Activated CD4-positive, alpha-beta T cell treated with anti-CD3 and anti-CD28 coated beads, Interleukin-2, amount 10 ng/mL, durations not matched to agents 24 days and 14 days (primary cell): ENCODE measurements at places on chromosomes 16 and 17. TPM values are rescaled to one million over a fixed set of nuclear protein-coding genes. Genes with fewer than 3 reads are reported as not detected.
A peak's percentile ranks its signal among the peaks of the same experiment; 100 is the strongest.

GRCh38 chr17:48244121-48244711, 136.7 kb downstream of the SNX11 start:
- H3K4me3 ChIP-seq, result no peak overlapping the region
- H3K4me1 ChIP-seq, result peaks cover 49% of the 10 kb centered on the region
- no peaks in the 10 kb centered on the region for H3K27me3 ChIP-seq
- no peak for DNase-seq
- peaks cover 19% of the 10 kb centered on the region for H3K36me3 ChIP-seq
- no peak overlapping the region for H3K27ac ChIP-seq

DNA sequence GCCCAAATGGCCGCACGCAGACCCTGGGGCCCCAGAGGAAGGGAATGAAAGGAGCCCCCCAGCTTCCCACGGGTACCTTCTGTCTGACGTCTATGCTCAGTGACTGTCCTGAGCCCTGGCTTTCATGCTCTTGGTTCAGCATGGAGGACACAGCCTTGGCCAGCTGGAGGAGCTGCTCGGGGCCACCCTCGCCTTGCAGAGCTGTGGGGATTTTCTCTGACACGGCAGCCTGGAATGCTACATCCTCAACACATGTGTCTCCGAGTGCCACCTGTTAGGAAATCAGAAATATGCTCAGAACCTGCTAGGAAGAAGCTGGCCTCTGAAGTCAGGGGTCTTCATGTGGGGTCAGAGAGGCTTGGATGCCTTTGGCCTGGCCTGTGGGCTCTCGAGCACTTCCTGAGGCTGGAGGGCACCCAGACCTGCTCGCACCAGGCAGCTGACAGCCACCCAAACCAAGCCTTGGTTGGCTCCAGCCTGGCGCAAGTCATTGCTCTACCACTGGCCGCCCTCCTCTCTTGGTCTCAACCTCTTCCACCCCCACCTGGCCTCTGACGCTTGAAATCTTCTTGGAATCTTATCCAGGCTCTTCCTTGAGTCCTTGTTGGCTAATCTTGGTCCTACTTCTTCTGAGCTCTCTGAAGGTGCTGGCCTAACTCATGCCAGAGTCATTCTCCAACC, 63.7 kb upstream of the BCO1 start:
- H3K27me3 ChIP-seq, result peaks cover 1% of the 10 kb centered on the region
- no peaks in the 10 kb centered on the region for H3K4me1 ChIP-seq
- H3K4me3 ChIP-seq, result no peak overlapping the region
- H3K27ac ChIP-seq, result no peak overlapping the region
- DNase-seq, result no peak
- no peaks in the 10 kb centered on the region for H3K36me3 ChIP-seq

- no peaks in the 10 kb centered on the region for H3K36me3 ChIP-seq
- DNase-seq, result no peak
- peaks cover 6% of the 10 kb centered on the region for H3K4me1 ChIP-seq
- H3K4me3 ChIP-seq, result no peak overlapping the region
- H3K27me3 ChIP-seq, result peaks cover 2% of the 10 kb centered on the region
These were observed 18.4 kb downstream of the SYT17 start for GRCh38 chr16:19186408-19186807.

DNA sequence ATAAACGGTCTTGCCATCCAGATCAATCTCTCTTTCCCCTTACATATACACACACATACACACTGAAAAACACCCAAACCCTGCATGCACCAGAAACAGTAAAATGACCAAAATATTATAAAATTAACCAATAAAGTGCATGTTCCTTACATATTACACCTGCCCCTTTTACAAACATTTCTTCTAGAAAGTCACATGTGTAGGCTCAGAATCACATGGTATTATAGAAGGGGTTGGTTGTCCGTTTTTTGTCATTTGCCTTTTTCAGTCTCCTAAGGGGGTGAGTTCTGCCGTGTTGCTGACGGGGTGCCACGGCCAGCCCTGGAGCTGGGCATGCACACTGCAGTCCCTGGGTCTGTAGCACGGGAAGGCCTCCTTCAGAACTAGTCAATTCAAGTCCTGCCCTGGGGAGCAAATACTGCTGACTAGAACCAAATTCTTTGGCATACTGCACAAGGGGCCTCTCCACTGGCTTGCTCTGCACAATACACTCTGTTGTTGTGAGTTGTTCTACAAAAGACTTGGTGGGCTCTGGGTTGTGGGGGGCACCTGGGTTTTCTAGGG, 8.0 kb upstream of the CORO6 start:
- DNase-seq, result peak; percentile 48
- no peak overlapping the region for H3K27ac ChIP-seq
- H3K4me3 ChIP-seq, result no peak overlapping the region
- peaks cover 34% of the 10 kb centered on the region for H3K4me1 ChIP-seq

DNA sequence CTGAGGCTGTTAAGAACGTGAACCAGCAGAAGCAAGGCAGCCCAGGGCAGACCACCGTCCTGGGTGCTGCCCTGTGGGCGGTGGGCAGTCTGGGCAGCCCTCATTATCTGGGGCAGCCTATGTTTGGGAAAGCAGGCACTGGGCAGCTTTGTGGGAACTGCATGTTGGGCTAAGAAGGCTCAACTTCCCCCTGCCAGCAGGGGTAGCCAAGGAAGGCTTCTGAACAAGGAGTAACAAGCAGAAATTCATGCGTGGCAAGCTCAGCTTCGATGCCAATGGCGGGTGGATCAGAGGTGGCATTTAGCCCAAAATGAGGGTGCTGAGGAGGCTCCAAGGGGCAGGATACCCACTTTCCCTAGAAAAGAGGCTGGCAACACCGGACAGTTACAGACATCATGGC, 42.7 kb upstream of the METRNL start:
- H3K36me3 ChIP-seq, result peaks cover 63% of the 10 kb centered on the region
- DNase-seq, result no peak
- no peak overlapping the region for H3K4me3 ChIP-seq
- H3K4me1 ChIP-seq, result peaks cover under 1% of the 10 kb centered on the region

- no peak overlapping the region for H3K27ac ChIP-seq
- no peak for DNase-seq
- H3K36me3 ChIP-seq, result no peaks in the 10 kb centered on the region
- H3K27me3 ChIP-seq, result no peaks in the 10 kb centered on the region
- H3K4me1 ChIP-seq, result no peaks in the 10 kb centered on the region
These were observed 166.5 kb downstream of the STX8 start for GRCh38 chr17:9408868-9409829.

Gene GLP2R
- total RNA-seq, result not detected in 2 replicates
